Renal pelvis (tissue), 12 donors: ENCODE measurements at places on chromosomes 6 and 20. TPM values are rescaled to one million over a fixed set of nuclear protein-coding genes. Genes with fewer than 3 reads are reported as not detected.

- peak; percentile 16 for DNase-seq
Measured at GRCh38 chr20:12395353-12395752, 477.7 kb downstream of the BTBD3 start.

GRCh38 chr20:40196846-40197436 lies 492.1 kb downstream of the MAFB start:
- no peak for DNase-seq

- peak; percentile 56 for DNase-seq
Measured at GRCh38 chr6:75748743-75749538, at the start of gene MYO6. TSS of gene MYO6 (plus strand) at chr6:75749239. CDS start at chr6:75817548, 68,309 bp downstream.

DNA sequence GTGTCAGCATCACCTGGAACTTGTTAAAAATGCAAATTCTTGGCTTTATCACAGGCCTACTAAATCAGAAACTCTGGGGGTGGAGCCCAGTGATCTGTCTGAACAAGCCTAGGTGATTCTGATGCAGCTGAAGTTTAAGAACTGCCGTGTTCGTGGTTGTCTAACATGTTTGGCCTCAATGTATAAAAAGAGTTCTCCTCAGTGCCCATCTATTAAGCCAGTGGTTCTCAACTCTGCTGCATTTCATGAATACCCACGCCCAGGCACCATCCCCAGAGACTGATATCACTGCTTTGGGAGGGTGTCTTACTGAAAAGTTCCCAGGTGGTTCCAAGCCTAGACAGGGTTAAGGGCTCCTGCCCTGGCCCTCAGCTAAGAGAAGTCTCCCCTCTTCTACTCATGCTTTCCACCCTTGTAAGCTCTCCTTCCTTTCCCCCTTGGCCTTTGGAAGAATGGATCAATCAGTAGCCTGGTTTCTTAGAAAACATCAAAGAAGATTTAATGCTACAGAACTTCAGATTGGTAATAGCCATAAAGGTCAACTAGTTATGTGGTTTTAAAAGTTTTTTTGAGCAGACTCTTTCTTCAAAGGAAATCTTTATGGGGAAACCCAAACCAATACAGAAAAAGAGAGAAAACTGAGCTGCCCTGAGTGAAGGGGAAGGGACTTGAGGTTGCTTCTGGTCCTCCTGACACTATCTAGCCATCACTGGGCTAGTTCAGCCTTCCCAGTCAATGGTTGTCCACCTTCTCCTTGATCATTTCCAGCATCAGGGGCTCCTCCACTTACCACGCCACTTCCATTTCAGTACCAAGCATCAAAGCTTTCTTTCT lies 38.9 kb upstream of the TNFAIP3 start:
- DNase-seq, result no peak

DNA sequence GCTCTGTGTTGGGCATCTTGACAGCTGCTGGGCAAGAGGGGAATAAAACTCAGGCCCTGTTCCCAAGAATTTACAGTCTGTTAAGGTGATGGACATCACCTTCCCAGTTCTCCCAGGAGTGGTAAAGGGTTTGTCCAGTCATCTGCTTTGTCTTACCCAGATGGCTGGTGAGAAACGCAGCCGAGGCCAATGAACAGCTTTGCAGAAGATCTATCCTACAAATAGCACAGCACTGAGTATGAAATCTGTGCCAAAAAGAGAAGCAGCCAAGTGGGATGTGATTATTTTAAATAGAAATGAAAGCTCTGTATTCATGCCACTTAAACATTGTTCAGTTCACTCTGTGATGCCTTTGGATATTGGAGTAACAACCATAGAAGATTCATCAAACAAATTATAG lies 132.7 kb upstream of the SLC22A16 start:
- DNase-seq, result no peak

Gene GRM1
- 0.27 TPM for polyA plus RNA-seq

Gene DUSP15
- polyA plus RNA-seq, result 20.7 TPM

GRCh38 chr6:150651808-150652470 lies 52.3 kb downstream of the PLEKHG1 start:
- no peak for DNase-seq

Gene HLA-DPA1
- 22.0 TPM for polyA plus RNA-seq

- DNase-seq, result no peak
Measured at GRCh38 chr6:47300417-47300816, 9.3 kb downstream of the TNFRSF21 start.

DNA sequence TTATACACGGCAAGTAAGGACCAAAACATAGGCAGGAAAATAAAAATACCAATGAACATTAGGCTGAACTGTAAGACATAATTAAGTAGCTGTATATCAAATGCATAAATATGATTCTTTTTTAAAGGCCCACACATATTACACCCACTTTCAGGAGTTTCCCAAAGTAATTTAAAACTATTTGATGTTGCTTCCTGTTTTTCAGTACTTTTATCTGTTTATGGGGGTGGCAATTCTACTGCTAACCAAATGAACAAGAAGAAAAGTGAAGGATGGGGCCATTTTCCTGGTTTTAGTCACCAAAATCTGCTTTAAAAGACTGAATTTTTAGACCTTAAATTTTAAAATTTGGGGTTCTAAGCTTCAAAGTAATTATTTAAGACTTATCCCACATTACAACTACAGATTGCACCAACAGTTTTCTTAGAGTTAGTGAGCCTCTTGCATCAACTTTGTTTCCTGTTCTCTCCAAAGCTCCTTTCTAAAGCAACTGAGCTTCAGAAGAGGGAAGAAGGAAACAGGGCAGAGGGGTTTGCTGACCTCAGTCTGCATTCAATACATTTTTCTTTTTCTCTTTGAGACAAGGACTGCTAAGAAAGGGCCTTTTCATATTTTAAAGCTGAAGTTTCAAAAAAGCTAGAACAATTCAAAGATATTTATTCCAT lies 191.0 kb downstream of the BACH2 start:
- DNase-seq, result no peak

DNA sequence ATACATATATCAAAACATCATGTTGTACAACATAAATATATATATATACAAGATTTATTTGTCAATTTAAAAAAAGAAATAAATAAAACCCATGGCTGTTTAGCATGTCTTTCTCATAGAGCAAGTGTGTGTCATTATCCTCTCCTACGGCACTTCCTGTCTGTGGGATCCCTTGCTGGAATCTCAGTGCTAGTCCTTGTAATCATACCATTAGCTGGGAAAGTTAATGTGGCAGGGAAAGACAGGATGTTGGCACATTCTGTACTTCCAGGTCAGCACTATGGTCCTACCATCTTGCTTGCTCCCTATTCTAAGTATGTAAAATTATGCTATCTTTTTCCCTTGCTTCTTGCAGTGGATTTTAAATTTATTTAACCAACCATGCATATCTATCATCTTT lies 9.5 kb upstream of the SLC17A3 start:
- DNase-seq, result no peak

GRCh38 chr20:24787071-24787470 lies 162.0 kb upstream of the CST7 start:
- no peak for DNase-seq

GRCh38 chr6:169158691-169159090 lies 95.0 kb downstream of the THBS2 start:
- DNase-seq, result no peak

DNA sequence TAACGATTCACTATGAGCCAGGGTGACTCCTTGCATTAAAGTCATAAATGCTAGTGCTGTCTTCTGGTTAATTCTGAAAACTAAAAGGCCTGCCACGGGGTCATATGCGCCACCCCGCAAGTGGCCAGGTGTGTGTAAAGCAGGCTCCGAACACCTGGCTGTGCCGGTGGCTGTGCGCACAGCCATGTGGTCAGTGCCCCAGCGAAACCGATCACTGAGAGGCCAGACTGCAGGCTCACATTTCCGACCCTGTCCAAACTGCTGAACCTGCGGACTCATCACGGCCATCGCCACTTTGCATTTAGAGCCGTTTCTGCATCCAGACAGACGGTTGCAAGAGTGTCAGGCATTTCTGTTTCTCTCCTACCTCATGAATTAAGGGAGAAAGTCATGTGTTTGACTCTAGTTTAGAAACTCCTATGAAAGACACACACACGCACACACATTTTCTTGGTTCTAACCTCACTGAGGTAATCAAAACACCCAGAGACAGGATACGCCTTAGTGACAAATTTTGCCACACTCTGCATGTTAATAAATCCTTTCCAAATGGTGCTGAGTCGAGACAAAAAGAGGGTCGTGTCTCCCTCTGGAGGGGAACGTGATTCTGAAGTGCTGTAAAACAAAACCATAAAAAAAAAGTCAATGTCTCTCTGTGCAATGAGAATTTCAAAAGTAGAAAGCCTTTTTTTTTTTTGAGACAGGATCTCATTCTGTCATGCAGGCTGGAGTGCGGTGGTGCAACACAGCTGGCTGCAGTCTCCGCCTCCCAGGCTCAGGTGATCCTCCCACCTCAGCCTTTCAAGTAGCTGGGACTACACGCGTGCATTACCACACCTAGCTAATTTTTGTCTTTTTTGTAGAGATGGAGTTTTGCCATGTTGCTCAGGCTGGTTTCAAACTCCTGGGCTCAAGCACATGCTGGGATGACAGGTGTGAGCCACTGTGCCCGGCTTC lies 31.0 kb upstream of the TCFL5 start:
- no peak for DNase-seq

DNA sequence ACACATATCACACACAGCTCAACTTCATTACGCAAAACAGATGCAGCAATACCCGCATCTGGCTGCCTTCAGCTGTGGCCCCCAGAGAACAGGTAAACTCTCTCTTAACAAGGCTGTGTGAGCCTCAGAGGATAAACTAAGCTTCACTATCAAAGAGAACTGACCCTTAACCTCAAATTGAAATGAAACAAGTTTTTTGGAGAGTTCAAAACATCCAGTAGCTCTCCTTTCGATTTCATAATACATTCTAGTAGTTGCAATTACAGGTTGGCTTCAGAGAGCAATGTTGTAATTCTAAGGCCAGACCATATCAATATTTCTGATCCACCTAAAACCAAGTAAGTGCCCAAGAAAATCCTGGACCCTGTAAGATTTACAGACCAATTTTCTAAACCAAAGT lies 113.5 kb downstream of the FAXC start:
- no peak for DNase-seq

- DNase-seq, result peak; percentile 41
Measured at GRCh38 chr6:170584954-170585498, 589 bp upstream of the PDCD2 start.

DNA sequence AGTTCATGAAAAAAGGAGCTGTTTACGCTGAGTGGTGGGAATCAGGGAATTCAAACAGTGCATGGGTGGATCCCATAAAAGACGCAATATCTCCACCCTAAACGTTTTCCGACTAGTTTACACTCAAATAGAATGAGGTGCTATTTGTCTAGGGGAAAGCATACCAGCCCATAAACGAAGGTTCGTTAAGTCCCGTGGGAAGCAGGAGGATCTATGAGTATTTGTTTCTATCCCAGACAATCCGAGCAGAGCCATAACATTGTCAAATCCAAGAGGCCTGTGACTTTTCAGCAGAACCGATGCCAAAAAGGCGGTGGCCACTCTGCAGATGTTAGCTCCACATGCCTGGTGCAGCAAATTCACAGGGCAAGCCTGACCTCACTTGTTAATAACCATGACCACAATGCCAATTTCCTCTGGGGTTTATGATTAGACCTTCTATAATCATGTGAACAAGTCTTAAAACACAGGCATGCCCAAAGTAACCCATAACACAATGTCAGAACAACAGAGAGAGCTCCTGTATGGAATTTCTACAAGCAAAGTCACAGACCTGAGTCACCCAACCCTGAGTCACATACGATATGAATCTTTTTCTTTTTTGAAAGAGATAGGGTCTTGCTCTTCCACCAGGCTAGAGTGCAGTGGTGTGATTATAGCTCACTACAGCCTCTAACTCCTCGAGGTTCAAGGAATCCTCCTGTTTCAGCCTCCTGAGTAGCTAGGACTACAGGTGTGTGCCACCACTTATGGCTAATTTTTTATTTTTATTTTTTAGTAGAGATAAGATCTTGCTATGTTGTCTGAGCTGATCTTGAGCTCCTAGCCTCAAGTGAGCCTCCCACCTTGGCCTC lies 123.3 kb downstream of the KIF13A start:
- no peak for DNase-seq

DNA sequence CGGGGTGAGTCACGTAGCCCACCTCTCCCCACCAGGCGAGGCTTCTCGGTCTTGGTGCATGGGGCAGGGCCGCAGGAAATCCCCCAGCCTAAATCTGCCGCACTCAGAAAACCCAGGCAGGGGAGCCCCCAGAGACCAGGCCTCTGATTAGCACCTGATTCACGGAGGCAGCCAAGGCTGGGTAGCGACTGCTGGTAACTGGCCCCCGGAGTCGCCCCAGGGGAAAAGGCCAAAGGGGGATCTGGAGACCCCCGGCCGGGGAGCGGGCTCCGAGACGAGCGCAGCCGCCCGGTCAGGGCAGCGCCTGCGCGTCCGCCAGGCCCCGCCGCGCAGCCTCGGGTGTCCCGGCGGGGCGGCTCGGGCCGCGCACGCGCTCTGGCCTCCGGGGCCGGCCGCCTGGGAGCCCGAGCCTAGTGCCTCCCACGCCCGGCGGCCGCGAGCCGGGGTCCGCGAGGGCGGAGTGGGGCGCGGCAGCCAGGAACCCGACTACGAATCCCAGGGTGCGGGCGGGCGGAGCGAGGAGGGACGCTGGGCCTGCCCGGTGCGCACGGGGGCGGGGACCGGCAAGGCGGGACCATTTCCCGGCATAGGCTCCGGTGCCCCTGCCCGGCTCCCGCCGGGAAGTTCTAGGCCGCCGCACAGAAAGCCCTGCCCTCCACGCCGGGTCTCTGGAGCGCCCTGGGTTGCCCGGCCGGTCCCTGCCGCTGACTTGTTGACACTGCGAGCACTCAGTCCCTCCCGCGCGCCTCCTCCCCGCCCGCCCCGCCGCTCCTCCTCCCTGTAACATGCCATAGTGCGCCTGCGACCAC lies at the start of gene DUSP22:
TSS of gene DUSP22 (plus strand) at position 791 of the 809 bp plus-strand sequence. CDS start 53 bp downstream, outside the sequence.
- peak; percentile 85 for DNase-seq

Gene MYLK4
- polyA plus RNA-seq, result 1.5 TPM

- no peak for DNase-seq
Measured at GRCh38 chr6:84089081-84089480, 55.5 kb downstream of the MRAP2 start.

Gene TBXT
- not detected for polyA plus RNA-seq

Gene GNMT
- polyA plus RNA-seq, result 0.57 TPM

Gene SLC22A1
- polyA plus RNA-seq, result 1.5 TPM

Gene TREM1
- polyA plus RNA-seq, result 0.09 TPM

Gene CST5
- 0.30 TPM for polyA plus RNA-seq

Gene WFDC12
- not detected for polyA plus RNA-seq

Gene NEU1
- polyA plus RNA-seq, result 78.1 TPM

DNA sequence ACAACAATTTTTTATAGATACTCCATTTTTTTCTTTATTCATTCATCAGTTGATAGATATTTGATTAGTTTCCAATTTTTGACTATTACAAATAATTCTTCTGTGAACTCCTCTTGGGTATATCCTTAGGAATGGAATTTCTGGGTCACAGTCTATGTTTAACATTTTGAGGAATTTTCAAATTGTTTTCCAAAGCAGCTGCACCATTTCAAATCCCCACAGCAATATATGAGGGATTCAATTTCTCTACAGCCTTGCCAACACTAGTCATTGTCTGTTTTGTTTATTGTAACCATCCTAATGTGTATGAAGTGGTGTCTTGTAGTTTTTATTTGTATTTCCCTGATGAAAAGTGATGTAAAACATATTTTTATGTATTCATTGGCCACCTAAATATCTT lies 320.3 kb upstream of the DEFB112 start:
- DNase-seq, result no peak

Gene GTSF1L
- not detected for polyA plus RNA-seq
